ENCODE measurements at places on chromosomes 6 and 20.

DNA sequence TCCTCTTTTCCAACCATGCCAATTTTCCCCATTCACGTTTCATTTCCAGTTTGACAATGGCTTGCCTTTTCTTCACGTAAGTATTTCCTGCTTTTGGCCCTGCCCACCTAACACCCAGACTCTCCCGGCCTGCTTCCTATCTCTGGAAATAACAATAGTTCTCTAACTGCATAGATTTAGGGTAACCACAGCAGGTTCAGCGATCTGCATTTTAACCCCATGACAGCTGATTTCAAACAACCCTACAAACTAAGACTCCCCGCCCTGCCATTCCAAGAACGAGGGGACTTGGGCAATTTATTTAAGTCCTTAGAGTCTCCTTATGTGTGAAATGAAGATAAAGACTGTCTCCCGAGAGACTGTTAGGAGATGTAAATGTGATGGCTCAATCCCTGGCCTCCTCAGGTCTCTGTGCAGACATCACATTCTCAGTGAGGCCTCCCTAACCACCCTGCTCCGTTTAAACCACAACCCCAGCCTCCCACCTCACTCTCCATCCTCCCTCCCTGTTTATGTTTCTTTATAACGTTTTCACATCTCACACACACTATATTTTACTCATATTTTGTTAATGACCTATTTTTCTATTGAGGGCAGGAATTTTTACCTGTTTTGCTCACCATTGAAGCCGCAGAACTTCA, 134.8 kb downstream of the GJA10 start:
- no peak for DNase-seq

DNA sequence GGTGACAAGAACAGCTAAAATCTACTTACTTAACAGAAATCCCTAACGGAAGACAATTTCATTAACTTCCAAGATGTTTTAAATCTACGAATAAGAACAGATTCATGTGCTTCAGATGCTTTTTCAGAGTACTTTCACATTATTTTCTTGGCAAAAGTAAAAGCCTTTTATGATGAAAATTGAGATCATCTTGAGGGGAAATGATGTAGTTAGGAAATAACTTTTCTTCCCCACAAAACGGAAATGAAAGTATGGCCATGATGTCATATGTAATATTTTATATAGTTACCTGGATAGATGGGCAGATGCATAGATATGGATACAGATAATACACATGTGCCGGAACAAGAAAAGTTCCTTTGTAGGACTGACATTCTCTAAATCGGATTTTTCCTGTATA, 32.8 kb downstream of the SASH1 start:
- DNase-seq, result no peak

- DNase-seq, result no peak
Measured at GRCh38 chr6:27439371-27439770, 33.5 kb downstream of the ZNF184 start.

DNA sequence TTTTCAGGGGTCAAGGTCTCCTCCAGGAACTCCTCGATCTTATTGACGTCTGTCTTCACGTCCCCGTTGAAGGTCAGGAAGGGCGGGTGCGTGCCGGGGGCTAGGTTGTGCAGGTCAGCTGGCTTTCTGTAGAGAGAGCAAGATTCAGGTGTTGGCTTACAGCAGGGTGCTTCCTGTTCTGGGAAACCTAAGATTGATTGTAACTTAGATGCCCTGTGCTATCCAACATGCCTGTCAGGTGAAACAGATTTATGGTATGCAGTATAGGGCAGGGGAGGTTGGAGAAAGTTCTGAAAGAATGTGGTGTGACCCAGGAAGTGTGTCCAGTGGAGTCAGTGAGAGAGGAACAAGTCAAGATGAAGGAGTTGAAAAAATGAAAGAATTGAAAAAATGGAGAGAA, 66.4 kb downstream of the CLIC5 start:
- no peak for DNase-seq

DNA sequence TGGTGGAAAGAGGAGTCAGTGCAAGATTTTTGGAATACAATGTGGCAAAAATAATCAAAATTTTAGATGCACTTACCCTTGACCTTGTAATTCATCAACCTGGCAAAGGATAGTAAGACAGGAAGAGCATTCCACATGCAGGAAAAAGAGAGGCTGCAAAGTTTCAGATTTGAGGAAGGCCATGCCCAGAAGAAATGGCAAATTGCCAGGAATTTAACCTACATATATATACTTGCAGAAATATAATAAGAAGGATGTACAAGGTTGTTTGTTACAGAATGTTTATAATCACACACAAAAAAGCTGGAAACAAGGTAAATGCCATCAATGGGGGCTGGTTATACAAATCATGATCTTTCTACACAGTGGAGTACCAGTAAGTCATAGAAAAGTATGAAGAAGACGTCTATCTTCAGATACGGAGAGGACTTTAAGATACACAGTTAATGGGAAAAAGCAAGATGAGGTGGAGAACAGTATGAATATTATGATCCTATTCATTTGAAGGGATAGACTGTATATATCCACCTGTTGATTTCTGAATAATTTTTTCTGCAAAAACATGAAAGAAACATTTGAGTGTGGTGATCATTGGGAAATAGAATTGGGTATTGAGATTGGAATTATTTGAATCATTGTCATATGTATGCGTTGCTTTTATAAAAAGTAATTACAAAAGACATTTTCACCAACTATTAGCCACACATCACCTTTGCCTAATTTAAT, 253.8 kb downstream of the TBC1D7 start:
- DNase-seq, result no peak

DNA sequence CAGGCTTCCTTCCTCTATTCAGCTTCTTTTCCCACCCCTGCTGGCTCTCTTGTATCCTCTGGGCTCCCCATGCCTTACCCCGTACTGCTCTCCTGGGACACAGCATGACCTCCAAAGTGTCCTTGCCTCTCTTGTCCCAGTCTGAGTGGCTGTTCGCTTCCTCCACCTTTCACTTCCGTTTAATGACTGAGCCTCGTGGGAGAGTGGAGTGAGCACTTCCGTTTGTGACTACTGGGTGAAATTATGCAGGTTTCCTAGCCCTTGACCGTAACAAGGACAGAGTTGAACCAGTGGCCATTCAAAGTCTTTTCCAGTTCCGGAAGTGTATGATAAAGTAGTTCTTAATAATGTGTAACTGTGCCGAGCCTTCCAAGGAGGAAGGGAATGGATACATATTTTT, 109.2 kb downstream of the ARID1B start:
- no peak for DNase-seq

DNA sequence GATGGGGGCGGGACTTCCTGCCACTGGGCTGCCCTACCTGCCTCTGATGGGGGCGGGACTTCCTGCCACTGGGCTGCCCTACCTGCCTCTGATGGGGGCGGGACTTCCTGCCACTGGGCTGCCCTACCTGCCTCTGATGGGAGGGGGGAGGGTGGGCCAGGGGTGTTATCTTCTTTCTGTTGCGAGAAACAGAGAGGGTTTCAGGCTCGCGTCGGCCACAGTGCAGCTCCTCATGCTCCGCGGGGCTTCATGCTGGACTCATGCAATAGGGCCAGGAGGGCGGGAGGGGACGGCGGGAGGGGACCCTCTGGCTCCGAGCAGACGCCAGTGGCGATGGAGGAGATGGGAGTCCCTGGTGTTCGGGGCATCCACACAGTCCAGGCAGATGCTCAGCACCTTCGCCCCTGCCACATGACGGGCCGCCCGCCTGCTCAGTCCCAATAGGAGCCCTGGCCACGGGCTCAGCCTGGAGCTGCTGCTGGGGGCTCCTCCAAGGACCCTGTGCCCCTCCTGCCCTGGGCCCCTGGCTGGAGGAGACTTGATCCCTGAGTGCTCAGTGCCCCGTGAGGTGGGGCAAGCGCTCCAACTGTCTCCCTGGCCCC, 48.8 kb upstream of the CHRNA4 start:
- DNase-seq, result no peak

- peak; percentile 9 for DNase-seq
Measured at GRCh38 chr6:87756858-87757257, 54.8 kb upstream of the AKIRIN2 start.

- DNase-seq, result no peak
Measured at GRCh38 chr6:139753198-139753861, 378.9 kb upstream of the CITED2 start.

DNA sequence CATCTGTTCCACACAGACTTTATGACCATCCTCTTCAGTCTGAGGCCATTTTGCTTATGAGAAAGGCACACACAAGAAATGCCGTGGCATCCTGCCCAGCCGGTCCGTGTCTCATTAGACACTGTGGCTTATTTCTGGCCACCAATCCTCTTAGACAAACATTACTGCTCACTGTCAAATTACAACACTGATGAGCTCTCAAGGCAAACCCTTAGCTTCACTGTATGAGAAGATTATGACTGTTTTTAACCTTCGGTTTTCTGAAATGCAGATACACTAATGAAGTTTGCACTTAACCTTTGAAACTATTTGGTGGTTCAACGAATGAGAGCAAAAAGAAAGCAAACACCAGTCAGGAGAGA, 50.5 kb upstream of the DST start:
- DNase-seq, result no peak

DNA sequence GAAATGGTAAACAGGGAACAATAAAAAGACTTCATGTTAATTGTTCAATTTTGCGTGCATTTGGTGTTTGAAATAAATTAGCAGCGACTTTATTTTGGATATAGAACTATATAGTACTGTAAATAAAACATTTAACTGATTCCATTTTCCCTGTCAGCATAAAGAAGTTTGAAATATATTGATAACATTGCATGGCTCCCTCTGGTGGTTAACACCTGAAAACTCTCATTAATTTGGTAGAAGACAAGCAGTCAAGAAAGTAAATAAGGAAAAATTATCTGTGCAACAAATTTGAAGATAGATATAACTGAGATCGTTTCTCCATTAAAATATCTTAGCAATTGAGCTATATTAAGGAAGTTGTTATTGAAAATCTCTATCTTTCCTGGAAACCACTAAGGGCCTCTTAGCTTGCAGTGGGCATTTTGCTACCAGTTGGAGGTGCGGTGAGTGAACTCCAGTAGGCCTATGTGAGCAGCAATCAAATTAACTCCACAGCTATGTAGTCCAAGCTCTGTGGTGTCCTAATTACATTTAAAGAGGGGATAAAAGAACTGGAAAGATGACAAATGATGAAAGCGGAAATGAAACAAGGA, 435.7 kb upstream of the FKBP1C start:
- no peak for DNase-seq

GRCh38 chr6:17482711-17483110, 89.3 kb downstream of the CAP2 start:
- no peak for DNase-seq

DNA sequence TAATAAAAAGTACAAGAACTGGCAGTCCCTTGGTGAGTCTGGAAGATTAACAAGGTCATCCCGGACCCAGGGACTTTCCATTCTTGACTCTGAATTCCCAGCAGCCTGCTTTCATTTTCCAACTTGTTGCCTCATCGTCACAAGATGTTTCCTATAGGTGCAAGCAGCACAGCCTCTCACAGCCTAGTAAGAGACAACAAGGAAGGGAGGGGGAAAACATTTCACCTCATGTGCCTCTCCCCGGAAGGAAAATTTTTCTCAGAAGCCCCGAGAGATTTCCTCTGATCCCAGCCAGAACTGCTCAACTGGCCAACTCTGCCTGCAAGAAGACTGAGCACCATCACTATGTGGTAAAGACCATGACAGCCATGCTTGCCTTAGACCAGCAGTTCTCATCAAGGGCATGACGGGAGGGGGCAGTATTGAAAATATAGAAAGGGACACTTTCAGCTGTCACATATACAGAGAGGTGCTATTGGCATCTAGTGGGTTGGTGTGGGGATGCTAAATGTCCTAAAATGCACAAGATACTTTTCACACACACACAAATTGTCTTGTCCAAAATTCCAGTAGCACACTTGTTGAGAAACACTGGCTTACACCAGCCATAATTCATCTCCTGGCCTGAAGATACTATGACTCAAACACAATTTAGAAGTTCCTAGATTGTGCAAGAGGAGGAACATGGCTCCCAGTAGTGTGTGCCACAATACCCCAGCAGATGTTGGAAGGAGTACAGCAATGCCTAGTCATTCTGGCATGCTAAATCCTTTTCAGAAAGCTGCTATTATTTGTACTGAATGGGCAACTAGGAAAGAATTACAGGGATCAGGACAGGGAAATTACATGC, 10.8 kb upstream of the WTAP start:
- DNase-seq, result no peak

DNA sequence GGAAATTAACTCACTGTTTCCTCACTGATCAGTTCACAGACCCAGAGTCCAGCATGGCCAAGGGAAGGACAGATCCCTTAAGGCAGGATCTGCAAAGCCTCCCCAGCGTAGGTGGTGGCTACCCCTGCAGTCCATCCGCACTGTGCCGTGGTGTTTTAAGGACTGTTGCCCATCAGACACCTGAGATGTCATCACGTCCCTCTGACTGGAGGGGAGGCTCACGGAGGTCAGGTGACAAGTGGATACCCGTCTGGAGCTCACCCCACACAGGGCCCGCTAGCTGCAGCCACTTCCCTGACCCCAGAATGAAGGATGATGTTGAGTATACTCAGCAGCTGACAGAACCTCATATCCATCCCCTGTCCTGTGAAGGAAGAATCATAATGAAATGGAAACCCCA, 161.8 kb upstream of the GGTLC1 start:
- no peak for DNase-seq

DNA sequence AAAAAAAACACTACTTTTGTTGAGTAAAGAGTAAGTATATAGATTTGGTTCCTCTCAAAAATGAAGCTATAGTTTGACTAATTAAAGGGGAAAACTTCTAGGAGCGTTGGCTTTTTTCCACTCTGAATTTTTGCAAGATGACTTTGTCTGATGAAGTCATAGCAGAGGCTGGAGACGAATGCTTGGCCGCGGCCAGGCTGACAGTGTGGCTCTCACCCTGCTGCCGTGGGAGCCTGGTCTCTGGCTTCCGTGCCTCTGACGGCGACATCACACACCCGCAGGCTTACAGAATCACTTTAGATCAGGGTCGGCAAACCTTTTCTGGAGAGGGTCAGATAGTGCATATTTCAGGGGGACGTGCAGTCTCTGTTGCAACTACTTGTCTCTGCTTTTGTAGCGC, 145.0 kb downstream of the PHACTR3 start:
- no peak for DNase-seq

DNA sequence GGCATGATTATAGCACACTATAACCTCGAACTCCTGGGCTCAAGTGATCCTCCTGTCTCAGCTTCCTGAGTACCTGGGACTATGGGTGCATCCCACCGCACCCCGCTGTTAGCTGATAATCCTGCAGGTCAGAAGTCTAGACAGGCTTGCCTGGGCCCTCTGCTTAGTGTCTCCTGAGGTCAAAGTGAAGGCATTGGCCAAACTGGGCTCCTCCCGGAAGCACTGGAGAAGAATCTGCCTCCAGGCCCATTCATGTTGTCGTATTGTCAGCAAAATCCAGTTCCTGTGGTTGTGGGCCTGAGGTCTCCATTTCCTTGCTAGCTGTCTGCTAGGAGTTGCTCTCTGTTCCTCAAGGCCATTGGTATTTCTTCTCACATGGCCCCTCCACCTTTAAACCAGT, 6.3 kb upstream of the MROH8 start:
- DNase-seq, result no peak

DNA sequence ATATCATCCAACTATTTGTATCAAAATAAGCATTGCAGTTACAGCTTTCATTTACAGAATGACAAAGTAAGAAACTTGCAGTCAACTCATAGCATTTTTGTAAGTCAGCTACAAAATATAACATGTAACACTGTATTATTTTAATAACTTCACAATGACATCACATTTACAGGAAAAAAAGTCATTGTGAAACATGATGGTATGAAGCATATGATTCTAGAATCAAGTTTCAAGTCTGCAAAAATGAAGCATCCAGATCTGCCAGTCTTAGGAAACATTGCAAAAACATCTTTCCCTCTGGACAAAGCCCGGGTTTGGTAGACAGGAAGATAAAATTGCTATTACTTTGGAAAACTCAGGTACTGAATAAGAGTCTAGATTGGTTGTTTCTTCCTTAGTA, 263.9 kb upstream of the NT5E start:
- no peak for DNase-seq

Data from stimulated activated CD8-positive, alpha-beta memory T cell treated with anti-CD3 and anti-CD28 coated beads, Interleukin-2, amount 100 ng/mL, for 48 hours (primary cell).